Stimulated activated CD8-positive, alpha-beta memory T cell treated with anti-CD3 and anti-CD28 coated beads, Interleukin-2, amount 100 ng/mL, for 48 hours (primary cell): ENCODE measurements at places on chromosomes 7 and 10.
A peak's percentile ranks its signal among the peaks of the same experiment; 100 is the strongest.

DNA sequence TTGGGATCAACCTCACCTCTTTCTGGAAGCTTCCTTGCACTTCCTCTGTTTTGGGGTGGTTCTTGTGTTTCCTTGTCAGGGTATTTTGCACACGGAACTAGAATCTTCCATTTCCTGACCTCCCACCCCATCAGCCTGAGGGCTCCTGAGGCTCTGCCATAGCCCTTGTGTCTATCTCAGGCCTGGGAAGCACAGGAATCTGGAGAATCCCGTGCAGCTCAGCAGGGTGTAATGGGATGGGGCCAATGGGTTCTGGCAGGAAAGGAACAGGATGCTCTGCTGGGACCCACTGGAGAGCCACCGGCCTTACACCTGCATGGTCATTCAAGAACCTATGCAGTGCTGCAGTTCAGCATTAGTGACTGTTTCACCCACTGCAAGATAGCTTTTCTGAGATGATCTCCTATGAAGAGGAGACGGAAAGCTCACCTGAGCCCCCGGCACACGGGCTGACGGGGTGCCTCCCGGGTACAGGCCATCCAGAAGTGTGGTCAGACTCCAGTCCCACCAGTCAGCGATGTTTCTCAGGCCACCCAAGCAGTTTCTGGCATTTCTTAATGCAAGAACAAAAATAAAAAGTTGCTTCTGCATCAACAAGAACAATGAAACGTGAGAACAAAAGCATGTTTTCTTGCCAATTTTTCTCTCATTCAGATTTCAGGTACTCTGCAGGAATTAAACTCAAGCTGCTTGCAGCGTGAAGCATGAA is 133.2 kb downstream of the PKD1L1 start:
- no peak for DNase-seq

- no peak for DNase-seq
Observed at GRCh38 chr10:68871731-68872342, 29.3 kb upstream of the DDX50 start.

- DNase-seq: no peak
Observed at GRCh38 chr10:84924131-84924530, 595.7 kb downstream of the CCSER2 start.

GRCh38 chr10:73819513-73820093 is 8.2 kb upstream of the NDST2 start:
- no peak for DNase-seq

DNA sequence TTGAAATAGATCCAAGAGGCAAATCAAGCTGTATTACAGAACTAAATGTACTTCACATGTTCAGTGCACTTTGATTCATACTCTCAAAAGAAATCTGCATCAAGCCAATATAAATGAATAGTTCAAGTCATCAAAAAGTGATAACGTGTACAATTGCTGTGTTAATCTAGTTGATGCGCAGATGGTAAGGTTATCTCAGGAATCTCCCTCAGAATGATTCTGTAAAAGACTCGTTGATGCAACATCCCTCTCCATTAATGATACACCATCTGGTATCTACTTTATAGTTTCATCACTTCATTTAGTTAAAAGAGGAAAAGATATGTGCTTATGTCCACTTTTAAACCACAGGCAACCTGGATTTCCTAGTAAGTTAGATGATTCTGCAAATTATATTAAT is 200.6 kb downstream of the CHCHD3 start:
- DNase-seq: no peak

DNA sequence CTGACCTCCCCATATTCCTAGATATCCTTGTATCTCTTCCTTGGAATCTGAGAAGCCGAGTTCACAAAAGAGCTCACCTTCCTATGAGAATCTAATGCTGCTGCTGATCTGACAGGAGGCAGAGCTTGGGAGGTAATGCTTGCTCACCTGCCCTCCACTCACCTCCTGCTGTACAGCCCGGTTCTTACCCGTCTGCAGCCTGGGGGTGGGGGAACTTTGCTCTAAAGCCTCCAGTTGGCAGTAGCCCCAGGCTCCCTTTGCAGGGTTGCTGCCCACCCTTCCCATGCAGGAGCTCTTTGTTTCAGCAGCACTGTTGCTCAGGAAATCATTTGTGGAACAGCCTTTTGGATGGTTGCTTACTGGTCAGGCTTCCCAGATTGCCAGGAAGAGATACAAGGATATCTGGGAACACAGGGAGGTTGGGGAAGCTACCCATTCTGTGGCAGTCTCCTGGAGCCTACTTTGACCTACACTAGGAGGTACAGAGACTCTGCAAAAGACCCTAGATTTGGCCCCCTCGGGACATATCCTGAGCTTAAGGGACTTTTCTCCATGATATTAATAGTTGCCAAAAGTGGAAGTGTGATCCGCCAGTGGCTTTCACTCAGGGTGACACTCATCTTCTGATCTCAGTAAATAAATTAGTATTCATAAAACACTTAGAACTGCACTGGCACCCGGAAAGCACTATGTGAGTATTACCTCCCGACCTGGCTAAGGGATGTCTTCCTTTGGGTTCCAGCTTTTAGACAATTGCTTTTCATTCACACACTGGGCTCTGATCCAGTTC is 363.7 kb upstream of the PODXL start:
- DNase-seq: no peak

GRCh38 chr10:3593611-3594010 is 191.4 kb downstream of the KLF6 start:
- DNase-seq: no peak

DNA sequence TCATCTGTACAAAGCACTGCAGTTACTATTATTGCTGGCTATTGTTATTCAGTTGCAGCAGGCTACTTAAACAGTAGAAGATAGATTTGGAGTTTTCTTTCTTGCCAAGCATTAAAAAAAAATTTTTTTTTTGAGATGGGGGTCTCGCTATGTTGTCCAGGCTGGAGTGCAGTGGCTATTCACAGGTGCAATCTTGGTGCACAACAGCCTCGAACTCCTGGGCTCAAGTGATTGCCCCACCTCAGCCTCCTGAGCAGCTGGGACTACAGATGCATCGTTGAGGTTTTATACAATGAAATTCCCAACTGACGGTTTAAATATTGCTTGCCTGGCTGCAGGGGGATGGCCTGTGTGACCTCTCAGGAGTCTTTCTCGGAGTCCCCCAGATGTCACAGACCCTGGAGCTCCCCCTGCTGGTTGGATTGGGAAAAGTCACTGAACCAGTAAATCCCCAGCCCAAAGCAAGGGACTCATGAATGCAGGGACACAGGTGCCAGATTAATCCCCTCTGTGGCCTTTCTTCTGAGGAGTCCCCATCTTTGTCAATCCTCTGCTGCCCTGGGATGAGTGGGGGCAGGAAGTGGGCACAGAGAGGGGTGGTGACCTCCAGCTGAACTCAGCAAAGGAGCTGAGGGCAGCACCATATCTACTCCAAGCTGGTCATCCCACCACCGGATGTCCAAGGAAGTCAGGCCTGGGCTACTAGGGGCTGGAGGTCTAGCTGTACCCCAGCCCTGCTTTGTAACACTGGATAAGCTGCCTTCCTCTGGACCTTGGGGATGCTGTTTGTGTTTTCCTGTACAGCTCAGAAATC is 149.6 kb downstream of the C10orf105 start:
- peak; percentile 69 for DNase-seq

DNA sequence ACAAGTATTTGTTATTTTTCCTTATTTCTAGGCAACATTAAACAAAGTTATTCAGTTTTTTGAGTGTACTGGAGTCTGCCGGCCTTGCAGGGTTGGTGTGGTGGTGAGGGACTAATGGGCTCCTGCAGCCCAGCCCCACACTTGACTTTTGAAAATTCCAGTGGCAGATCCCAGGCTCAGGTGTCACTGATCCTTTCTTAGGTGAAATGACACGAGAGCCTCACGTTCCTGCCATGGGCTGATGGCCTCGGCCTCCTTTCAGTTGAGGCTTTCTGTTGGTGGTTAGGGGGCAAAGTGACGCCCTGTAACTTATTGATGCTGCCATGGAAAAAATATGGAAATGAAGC is 117.9 kb downstream of the NKX6-2 start:
- DNase-seq: no peak

DNA sequence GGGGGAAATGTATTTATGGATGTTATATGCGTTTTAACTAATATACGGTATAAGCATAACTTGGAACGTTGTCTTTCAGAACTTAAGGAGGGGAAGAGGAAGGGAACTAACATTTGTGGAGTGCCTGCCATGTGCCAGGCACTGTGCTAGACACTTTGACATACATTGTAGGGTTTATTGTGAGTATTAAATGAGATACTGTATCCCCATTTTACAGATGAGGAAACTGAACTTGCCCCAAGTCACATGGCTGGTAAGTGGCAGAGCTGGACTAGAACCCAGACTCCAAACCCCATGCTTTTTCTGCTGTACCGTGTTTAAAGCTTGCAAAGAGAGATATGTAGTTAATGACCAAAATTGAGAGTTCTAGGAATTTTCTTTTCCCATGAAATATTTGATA is 74.6 kb downstream of the CREM start:
- DNase-seq: no peak

DNA sequence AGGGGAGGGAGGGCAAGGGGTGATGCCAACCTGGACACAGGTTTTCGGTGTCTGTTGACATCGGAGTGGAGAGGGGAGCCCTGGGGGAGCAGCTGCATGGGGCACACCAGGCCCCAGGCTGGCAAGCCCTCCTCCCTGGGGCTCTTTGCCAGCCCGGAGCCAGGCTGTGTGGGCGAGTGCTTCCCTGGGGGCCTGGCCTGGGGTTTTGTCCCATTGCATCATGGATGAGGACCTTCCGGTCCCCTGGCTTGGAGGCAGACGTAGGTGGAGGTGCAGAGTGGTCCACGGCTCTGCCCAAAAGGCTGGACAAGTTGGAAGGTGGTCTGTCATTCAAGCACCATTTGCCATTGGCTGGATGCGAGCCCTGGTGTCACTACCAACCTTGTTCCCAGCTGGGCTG is 34.8 kb downstream of the ZMIZ1 start:
- DNase-seq: no peak

GRCh38 chr10:131034451-131034850 is 277.1 kb downstream of the TCERG1L start:
- DNase-seq: no peak

GRCh38 chr7:24968165-24968564 is 11.8 kb downstream of the OSBPL3 start:
- no peak for DNase-seq

DNA sequence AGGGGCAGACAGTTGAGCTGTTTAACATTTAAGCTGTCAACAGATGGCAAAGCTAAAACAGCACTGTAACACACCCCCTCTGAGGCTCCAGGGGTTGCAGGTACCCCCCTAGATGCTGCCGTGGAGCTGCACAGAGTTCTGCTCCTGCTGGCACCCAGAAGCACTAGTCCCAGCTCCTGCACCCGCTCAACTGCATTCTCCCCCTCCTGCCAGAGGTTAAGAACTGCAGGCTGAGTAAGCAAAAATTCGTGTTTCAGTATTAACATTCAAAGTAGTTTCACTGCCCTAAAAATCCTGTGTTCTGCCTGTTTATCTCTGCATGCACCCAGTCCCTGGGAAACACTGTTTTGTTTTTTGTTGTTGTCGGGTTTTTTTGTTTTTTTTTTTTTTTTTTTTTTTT is 790.8 kb upstream of the KCND2 start:
- no peak for DNase-seq

DNA sequence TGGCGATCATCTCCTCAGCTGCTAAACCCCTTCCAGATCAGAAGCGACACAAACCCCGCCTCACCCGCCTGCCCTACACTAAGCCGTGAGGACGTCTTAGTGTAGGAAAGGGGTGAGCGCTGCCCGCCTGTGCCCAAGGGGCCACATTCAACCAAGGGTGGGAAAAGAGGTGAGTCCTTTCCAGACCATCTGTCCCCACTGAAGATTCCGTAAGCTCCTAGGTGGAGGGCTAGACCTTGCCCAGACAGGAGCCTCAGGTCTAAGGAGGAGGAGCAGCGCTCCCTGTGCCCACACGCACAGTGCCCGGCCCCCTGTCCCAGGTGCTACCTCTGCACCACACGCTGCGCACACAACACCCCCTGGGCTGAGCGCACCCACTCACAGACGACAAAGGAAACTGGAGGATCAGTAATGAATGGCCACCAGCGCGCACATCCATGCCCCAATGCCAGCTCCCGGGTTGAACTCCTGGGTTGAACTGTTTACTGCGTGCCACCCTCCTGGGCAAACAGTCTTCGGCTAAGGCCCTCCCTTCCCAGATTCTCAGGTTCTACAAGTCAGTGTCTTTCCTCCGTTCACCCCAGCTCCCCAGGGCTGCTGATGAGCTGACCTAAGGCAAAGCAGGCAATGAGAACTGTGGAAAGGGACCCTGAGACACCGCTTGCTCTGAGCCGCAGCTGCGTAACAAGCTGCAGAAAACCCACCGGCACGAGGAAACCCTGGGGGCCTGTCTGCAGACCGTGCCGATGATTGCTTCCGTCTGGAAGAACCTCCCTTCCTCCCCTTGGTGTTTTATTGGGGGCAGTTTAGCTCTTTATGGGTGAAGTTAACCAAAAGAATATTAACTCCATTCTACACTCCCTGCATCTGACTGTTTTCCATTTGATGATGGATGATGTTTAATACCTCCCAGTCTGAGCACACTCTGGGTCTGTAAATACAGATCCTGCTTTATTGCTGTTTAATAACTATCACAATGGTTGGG is 185.9 kb downstream of the MAD1L1 start:
- DNase-seq: no peak

- no peak for DNase-seq
Observed at GRCh38 chr7:92730808-92731207, 105.6 kb downstream of the CDK6 start.

- DNase-seq: no peak
Observed at GRCh38 chr10:102334101-102334500, 61.4 kb upstream of the NFKB2 start.

- no peak for DNase-seq
Observed at GRCh38 chr7:44087911-44088838, 5.8 kb upstream of the POLM start.

- no peak for DNase-seq
Observed at GRCh38 chr10:60359066-60359465, 30.6 kb downstream of the ANK3 start.

DNA sequence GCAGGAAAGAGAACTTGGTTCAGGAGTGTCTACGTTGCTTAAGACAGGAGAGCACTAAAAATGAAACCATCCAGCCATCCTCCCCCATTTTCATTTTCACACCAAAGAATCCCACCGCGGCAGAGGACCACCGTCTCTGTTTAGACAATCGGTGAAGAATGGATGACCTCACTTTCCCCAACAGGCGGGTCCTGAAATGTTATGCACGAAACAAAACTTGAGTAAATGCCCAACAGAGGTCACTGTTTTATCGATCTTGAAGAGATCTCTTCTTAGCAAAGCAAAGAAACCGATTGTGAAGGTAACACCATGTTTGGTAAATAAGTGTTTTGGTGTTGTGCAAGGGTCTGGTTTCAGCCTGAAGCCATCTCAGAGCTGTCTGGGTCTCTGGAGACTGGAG is 1.4 kb upstream of the IL6 start:
- DNase-seq: no peak

DNA sequence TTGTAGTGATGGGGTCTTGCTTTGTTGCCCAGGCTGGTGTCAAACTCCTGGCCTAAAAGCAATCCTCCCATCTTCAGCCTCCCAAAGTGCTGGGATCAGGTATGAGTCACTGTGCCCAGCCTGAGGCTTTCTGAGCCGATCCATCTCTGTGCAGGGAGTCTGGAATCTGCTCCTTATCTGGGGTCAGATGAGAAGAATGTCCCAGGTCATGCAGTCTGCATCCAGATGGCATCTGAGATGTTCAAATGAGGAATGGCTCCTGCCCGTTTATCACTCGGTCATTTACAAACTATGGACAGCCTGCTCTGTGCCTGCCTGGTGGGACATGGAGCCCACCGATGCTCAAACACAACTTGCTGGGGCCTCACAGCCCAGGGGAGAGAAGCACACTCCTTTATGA is 11.1 kb upstream of the SLC18A3 start:
- no peak for DNase-seq

GRCh38 chr7:30012757-30013156 is 13.7 kb downstream of the FKBP14 start:
- no peak for DNase-seq
